ENCODE measurements at places on chromosomes 12 and 14.

- peak; percentile 73 for DNase-seq
Observed at GRCh38 chr12:39990122-39991101, 115.5 kb downstream of the SLC2A13 start.

DNA sequence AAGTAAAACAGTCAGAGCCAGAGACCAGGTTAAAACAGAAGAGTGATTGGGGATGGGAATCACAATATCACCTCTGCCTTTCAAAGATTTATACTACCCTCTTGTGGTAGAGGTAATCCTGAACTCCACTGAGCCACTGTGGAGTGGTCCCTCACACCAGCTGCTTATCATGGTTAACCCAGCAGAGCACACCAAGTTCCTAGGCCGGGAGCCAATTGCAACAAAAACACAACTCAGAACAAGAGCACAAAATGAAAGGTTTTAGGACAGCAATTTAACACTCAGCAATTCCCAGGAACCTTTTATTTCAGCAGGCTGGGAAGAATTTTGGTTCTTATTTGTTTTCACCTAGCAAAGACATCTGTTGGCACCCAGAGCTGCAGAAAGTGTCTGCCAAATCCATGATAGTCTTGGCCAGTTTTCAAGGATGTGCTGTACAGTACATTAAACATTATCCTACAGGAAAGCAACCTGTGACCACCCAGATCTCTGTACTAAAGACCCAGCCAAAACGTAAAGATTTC lies 220.5 kb upstream of the ATXN7L3B start:
- DNase-seq = no peak

- no peak for DNase-seq
Observed at GRCh38 chr12:53208435-53208834, 1.4 kb upstream of the ITGB7 start.

DNA sequence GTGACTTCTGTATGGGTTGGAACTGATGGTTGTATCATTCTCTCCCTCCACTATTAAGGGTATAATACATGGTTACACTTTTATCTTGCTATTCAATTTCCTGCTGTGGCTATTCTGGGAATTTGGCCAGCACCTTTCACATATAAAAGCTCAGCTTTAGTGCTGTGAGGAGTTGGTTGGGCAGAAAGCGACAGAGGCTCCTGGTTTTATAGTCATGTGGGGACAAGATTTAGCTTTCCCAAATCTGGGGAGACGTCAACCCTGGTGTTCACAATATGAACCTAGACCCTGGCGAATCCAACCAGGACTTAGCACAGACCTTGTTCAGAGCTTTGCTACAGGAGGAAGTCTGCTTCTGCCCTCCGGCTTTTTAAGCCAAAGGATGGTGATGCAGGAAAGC lies 36.5 kb downstream of the FOS start:
- no peak for DNase-seq

DNA sequence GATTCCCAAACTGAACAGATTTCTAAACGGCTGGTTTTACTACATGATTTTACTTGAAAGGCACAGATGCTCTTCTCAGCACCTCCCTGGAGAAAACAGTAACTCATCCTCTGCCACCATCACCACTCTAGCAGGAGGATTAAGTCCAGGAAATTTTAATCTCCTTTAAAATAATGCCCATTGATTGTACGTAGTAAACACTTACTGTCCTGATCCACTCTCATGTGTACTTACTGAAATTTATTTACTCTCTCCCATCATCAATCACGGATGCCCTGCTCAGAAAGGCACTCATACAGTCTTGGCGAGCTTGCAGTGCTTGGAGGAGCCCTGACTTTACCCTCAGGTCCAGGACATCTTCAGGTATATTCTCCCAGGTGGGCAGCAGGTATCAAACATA lies 239.8 kb upstream of the EGLN3 start:
- DNase-seq = no peak

GRCh38 chr12:28108599-28108998 lies 81.7 kb upstream of the CCDC91 start:
- no peak for DNase-seq

DNA sequence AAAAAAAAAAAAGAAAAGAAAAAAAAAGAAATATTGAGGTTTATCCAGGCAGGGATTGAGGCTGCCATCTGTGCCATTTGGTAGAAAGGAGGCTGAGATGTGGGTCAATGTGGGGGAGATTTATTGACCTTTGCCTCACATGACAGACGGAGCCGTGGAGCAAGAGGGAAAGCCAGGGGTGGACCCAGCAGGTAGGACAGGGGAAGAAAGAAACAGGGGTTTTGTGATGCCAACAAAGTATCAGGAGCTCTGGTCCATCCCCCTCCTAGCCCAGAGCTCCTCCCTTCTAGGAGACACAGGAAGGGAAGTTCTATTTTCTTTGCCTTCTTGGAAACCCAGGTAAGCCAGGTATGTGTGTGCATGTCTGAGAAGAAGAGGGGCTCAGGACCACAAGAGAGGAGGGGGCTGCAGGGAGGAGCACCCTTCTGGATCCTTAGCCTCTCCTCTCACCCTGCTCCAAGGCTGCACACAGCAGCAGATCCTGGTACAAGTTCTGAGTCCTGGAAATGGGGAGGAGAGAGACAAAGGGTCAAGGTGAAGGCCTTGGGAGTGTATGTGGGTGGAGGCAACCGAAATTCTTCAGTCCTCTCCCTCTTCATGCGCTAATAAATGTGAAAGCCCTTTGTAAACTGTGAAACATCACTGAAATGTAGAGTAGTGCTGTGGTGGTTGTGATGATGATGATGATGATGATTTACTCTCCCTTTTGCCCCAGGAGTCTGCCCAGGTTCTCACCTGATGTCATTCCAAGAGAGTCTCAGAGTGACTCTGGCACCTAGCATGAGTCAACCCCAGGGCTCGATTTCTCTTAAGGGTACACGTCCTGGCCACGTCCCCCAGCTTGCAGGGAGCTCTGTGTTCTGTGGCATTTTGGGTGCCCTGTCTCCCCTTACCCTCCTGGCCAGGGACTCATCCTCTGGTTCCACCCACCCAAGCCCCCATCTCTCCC lies 26.3 kb downstream of the ZFP36L1 start:
- DNase-seq = peak; percentile 41

GRCh38 chr12:95198914-95199313 lies 18.4 kb downstream of the FGD6 start:
- DNase-seq = no peak

DNA sequence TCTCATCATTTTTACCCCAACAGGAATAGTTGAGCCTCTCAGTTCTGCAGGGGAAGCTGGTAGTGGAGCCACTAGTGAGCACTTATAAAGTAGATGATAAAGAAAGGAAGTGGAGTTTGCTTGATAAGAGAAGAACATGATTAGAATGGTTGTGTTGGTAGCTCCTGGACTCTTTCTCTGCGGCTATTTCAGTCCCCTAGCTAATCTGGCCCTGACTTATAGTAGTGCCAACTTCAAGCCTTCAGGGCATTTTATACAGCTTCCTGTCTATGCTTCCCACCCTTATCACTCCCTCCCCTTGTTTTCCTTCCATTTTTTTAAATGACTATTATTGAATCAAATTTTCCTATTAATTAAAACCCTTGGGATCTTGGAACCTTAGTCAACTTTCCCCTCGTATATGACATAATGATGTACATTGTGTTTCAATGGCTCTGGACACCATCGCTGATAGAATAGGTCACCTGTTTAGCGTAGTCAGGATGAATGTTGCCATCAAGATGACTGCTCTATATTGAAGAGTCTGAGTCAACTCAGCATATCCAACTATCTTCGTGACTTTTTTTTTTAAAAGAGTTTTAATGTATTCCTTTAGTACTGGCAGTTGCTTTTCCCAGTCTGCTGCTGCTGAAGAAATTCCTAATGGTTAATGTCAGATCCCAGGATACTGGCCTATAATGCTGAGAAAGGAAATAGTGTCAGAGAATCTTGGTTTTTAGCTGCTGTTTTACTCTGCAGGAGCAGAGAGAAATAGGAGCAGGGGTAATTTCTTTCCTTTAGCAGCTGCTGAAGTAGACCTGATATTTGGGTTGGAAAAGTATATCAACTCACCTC lies 16.2 kb upstream of the PCNX1 start:
- DNase-seq = no peak

DNA sequence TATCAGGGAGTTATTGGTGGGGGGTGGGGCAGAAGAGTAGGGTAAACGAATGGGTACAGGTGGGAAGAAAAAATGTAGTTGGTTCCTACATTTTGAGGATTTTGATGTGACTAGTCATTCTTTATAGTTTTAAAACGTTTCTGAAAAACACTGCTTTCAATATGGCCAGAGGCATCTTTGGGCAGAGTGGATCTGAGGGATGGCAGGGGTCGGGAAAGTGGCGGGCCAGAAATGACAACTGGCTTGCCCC lies 527 bp upstream of the ATP23 start:
- peak; percentile 32 for DNase-seq

DNA sequence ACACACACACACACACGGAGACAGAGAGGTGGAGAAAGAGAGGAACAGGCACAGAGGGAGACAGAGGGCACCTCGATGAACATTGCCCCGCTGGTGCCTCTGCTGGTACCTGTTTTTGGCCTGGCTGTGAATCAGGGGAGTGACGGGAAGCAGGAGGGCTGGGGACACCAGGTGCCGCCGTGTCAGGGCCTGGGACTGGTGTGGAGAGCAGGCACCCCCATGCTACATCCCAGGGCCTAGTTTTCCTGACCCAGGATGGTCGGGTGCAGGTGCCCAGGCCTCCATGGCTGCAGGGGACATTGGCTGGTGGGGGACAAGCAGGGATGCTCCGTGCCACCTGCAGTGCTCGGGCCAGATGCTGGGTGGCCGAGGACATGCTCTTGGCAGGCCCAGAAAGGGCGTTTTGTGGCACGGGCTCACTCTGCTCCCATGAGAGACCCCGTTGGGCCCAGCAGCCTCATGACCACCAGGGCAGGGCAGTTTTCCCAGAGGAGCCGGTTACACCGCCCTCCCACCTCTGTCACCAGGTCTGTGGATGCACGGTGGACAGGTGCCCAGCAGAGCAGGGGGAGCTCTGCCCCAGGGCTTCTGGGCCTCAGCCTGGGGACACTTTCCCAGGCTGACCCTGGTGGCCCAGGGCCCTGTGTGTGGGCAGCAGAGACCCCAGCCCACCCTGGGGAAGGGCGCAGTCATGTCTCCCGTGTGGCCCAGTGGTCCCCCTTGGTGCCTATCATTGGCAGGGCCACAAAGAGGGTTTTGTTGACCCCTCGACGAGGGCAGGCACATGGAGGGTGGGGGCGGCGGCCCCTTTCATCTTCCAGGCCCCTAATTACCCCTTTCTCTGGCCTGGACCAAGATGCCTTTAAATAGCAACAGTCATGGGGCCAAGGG lies 207.5 kb upstream of the RTL1 start:
- peak; percentile 12 for DNase-seq

DNA sequence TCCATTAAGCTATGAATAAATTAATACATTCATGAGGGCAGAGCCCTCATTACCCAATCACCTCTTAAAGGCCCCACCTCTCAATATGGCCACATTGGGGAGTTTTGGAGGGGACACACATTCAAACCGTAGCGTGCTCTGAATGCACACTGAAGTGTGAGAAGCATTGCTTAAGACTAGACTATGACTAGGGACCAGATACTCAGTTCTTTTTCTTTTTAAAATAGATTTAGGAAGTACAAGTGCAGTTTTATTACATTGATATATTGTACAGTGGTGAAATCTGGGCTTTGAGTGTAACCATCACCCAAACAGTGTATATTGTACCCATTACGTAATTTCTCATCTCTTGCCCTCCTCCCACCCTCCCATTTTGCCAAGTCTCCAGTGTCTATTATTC lies 21.0 kb upstream of the JDP2 start:
- no peak for DNase-seq

- DNase-seq = no peak
Observed at GRCh38 chr12:42568952-42569915, 20.3 kb downstream of the PRICKLE1 start.

GRCh38 chr12:91630083-91630482 lies 447.5 kb upstream of the DCN start:
- DNase-seq = no peak

- DNase-seq = no peak
Observed at GRCh38 chr14:94542111-94542810, 19.0 kb upstream of the SERPINA4 start.

DNA sequence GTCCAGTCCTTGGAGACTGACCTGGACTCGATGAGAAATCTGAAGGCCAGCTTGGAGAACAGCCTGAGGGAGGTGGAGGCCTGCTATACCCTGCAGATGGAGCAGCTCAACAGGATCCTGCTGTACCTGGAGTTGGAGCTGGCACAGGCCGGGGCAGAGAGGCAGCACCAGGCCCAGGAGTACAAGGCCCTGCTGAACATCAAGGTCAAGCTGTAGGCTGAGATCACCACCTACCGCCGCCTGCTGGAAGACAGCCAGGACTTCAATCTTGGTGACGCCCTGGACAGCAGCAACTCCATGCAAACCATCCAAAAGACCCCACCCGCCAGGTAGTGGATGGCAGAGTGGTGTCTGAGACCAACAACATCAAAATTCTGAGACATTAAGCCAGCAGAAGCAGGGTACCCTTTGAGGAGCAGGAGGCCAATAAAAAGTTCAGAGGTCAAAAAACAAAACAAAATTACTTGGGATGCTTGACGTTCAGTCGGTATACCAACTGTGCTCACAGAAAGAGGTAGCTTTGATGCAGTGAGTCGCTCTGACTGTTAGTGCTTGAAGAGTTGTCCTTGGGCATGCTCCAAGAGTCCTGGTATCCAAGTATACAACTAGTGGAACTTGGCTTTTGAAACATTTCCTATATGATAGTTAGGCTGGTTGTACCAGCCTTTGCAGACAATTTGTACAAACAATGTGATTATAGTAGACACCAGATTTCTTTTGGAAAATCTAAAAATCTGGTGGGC lies 4.8 kb downstream of the MED6 start:
- no peak for DNase-seq

- no peak for DNase-seq
Observed at GRCh38 chr14:24377657-24378056, 9.7 kb downstream of the NFATC4 start.

DNA sequence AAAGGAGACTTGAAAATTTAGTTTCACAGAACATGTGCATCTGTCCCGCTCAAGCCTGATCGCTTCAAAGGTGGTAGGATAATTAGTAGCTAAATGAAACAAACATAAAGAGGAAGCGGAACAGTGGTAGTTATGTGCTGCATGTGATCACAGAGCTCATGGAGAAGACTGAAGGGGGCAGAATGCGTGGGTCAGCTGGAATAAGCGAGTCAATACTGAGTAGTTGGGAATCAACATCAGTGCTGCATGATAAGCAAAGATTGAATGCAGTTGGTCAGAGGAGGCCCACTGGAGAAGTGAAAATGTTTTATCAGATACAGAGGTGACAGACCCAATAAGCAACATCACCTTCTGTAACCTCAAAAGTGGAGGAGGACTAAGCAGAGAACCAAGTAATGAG lies 95.1 kb upstream of the RFX4 start:
- DNase-seq = no peak

DNA sequence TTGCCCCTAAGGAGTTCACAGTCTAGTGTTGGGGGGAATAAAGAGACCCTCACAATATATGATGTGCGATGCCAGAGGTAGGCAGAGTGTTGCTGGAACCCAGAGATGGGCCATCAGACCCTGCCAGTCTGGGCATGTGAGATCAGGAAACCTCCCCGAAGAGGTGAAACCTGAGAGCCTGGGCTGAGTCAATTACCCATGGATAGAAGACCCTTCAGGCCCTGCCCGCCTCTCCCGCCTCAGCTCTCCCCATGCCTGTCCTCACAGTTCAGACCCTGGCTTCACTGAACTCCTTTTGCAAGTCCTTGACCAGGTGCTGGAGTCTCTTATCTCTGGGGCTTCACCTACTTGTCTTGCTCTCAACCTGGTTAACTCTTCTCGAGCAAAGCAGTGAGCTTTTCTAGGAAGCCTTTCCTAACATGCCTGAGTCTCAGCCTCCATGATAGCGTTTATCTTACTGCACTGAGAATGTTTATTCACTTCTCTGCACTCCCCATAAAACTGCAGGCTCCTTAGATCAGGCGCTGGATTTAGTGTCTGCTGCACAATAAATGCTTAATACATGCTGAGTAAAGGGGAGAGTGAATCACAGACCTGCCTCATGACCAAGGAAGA lies 19.6 kb downstream of the ALDH1L2 start:
- DNase-seq = no peak
